ENCODE measurements at places on chromosomes 5 and 9.

- no peak for DNase-seq
Observed at GRCh38 chr5:176853151-176853778, 42.9 kb downstream of the UNC5A start.

DNA sequence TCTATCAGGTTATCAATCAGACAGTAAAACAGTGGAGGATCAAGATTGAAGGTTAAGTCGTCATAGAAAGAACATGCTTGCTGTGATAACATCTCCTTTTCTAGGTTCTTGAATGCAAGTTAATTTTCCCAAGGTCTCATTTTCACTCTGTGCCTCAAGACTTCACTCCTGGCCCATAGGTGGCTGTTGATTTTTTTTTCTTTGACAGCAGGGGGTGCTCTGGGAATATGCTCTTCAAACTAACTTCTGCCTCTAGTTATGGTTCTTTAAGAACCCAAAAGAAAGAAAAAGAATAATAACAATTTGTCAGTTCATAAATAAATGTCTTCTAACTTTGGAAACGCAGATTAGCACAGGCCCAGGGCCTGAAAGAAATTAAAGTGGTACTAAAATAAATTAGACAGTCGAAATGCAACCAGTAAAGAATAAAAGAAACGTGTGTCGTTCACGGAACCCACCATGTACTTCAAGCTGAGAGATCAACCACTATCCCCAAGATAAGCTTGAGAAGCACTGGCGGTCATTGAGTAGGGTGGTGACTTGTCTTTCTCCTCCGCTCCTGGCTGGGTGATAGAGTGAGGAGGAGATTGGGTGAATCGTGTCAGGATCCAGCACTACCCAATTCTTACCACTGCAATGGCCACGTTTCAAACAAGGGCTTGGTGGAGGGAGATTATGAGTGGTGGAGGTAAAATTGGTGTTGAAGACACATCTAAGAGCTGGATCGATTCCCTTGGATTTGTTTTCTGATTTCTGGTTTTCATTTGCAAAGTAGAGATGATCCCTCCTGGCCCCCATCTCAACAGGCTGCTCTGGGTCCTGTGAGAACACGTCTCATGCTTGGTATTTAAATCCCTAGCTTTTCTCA, 93.4 kb upstream of the IRX4 start:
- no peak for DNase-seq

DNA sequence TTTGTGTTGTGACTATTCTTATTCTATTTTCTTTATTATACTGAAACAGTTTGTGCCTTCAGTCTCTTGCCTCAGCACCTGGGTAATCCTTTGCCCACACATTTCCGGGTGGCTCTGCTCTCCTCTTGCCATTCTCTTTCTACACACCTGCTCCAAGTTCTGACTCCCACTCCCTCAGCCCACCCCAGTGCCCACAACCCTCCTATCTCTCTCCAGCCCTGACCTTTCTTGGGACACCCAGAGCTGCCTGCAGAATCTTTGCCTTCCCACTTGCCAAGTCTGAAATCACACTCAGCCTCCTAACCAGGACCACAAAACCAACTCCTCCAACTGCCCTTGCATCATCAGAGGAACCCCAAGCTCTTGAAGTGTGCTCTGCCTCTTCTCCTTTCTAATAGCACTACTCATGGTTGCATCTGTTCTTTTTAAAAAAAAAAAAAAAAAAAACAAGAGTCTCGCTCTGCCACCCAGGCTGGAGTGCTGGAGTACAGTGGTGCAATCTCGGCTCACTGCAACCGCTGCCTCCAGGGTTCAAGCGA, 4.1 kb downstream of the SWI5 start:
- no peak for DNase-seq

DNA sequence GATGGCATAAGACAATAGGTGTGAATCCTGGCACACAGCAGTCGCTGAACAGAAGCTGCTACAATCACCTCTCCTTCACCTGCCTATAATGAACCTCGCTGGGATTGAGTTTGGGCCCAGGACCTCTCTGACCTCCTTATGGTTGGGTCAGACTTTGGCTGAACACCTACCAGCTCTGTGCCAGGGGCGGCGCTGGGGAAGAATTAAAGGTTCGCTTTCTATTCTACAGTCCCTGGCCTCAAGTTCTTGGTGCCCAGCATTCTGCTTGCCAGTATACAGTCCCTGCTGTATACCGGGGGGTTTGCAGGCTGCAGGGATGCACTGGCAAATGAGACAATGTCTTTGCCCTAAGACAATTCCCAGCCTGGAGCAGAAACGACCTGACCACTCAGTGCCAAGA, 895 bp upstream of the STRBP start:
- no peak for DNase-seq

DNA sequence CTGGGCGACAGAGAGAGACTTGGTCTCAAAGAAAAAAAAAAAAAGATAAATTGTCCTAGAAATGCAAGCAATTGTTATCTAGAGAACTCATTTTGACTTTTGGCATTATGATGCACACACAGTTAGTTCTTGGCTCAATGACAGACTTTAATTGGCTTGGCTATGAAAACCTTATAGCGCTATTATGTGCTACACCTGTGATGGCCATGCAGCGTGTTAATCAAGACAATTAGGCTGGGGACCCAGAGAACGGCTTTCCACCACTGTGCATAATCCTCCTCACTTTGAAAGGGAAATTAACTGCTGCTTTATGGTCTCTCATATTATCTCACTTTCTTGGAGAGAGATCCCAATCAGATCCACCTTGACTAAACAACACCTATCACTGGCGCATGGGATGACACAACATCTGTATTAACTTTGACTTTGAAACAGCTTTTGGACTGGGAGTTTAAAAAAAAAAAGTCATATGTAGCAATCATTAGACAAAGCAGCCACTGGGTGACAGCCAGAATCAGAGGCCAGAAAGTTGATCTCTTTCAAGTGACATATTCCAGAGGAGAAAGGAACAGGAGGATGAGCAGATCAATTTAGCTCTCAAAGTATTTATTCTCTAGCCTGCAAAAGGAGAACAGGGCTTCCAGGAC, 132.5 kb downstream of the PPP2R2B start:
- DNase-seq, result no peak

DNA sequence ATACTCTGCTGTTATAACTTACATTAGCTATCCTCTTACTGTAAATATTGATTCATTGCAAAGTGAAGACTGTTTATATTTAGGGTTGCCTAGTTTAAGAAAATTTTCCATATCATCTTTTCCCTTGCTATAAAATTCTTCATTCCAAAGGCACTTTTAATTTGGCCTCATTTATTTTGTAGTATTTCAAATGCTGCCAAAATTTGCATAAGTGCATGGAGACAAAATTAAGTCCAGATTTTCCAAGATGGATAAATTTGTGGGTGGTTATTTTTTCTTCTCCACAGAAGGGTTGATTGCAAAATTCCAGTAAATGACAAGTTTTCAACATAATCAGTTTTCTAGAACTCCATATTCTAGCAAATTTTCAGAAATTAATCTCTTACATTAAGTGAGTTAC, 141.5 kb upstream of the MTAP start:
- peak; percentile 91 for DNase-seq

DNA sequence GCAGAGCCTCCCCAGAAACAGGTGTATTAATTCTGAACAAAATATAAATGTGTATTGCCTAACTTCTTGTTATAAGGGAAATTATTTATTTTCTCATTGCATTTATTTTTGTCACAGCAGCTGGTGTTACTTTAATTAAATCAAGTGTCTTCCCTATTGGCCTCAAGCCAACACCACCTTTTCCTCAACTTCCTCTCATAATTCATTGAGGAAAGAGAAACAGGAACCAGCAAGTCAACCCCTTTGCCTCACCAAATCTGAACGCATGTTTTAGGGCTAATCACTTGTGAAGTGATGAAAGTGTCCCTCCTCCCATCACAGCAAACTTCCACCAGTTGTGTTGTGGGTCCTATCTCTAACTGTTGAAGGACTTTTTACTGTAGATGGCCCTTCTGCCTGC, 73.1 kb downstream of the DIRAS2 start:
- no peak for DNase-seq

DNA sequence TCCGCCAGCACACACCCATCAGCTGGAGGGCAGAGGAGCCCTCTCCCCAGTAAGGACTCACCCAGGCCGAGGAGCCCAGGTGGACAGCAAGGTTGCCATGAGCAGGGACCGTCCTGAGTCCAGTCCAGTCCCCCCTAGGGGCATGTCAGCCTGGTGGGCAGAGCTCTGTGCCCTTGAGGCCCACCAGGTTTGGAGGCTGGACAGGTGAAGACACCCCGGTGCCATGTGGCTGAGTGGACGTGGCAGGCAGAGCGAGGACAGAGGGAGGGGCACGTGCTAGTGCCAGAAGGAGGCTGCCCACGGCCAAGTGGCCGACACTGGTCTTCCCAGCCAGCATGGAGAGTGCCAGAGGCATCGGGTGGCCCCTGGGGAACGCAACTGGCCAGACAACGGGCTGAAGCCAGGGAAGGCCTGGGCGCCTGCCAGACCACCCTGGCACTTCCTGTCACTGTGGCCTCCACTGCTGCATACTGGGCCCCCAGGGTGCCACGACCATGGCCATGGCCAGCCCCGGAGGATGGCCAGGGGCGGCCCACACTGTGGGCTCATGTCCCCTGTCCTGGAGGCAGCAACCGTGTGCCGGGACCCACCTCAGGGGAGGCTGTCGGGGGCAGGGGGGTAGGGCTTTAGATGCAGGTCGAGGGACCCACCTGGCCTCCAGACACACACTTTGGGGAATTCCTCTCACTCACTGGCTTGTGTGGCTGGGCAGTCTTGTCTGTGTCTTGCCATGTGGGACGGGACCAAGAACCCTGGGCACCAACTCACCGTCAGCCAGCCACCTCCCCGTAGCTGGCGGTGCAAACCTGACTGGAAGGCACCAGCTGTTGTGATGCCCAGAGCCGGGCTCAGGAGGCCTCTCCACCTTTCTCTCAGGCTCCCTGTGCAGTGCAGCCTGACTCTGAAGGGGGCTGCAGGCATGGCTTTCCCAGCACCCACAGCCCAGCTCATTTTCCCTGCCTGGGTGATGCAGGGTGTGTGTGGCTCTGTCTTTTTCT, 42.3 kb upstream of the LPCAT1 start:
- peak; percentile 39 for DNase-seq

GRCh38 chr5:169336242-169336641, 35.3 kb upstream of the SLIT3 start:
- DNase-seq, result no peak

GRCh38 chr5:171542525-171543140, 123.2 kb downstream of the FGF18 start:
- DNase-seq, result no peak

GRCh38 chr5:78787783-78788182, 139.2 kb upstream of the LHFPL2 start:
- DNase-seq, result no peak

- DNase-seq, result no peak
Observed at GRCh38 chr5:151204051-151204450, 19.8 kb downstream of the CCDC69 start.

DNA sequence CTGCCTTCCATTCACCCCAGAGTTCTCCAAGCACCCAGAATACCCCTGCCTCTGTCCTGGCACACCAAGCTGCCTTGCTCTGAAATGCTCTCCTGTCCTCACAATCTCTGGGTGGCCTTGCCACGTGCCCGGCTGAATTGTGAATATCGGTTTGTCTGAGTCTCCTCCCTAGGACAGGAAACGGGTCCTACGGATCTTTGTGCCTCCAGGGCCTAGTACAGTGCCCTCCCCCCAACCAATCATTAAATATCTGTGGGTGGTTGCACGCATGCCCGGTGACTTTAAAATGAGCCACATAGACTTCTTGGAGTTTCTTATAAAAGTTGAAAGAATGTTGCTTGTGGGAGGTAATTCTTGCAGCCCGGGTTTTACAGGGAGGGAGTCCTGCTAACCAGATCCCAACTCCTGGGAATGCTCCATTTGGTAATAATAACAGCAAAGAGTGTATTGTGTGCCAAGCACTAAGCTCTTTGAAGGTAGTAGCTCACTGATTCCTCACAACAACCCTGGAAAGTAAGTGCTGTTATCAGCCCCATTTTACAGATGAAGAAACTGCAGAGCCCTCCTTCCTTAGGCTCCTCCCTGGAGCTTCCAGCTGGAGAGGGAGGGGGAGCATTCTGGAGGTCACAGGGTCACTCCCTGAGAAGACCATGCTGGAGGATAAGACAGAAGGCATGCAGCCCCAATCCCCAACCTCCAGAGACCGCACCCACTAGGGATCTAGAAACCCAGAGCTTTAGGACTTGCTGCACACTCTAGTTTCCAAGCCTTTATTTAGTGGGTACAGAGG, 23.4 kb downstream of the URM1 start:
- no peak for DNase-seq

GRCh38 chr5:24226479-24226878, 418.3 kb downstream of the CDH10 start:
- DNase-seq, result no peak

GRCh38 chr5:33843579-33843978, 48.2 kb downstream of the ADAMTS12 start:
- no peak for DNase-seq

- DNase-seq, result no peak
Observed at GRCh38 chr9:29039258-29039657, 1466.0 kb upstream of the C9orf72 start.

DNA sequence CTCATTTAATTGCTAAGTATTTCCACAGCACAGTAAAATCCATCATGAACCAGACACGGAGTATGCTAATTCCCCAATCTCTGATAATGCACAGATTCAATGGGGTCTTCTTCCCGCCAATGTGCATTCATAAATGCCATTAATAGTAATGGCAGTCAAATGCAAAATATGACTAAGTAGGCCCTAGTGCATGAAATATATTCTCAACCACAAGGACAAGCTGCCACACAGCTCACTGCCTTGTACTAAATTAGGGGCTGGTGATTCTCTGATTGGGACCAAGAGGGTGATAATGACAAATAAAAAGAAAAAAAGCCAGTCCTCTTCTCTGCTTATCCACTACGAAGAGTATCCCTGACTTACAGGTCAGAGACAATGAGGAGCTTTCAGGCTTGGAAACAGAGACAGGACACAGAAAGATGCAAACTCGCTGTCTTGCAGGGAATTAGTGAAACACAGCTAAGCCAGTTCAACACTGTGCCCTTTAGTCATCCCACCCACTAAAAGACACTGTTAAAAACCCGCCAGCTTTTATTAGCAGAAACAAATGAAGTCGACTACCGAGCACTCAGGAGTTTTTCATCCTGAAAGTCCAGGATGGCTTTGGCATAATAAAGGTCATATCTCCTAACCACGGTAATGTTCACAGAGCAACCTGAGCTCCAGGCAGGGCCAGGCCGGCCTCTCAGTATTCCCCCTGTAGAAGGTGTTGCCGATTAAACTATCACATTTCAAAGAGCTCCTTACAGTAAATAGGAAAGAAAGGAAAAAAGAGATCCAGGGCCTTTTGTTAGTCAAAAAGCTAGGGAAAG, 148.1 kb downstream of the EBF1 start:
- no peak for DNase-seq

DNA sequence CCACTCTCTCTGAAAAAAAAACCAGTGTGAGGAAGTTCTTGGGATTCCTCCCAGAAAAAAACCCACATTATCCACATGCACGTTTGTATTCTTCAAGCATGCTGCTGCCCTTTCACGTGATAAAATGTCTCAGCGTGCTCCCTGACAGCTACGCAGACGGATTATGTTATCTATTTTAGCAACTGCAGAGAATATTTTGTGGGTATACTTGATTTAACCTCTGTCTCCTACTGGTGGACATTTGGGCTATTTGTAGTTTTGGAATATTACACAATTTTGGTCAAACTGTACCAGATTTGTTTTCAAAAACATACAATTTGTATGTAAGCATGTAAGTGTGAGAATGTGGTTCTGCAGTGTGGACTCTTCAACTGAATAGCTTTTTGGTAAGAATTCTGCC, 10.7 kb downstream of the PRRC2B start:
- DNase-seq, result peak; percentile 57

GRCh38 chr9:15274425-15274824, 32.6 kb downstream of the TTC39B start:
- no peak for DNase-seq

Data from fibroblast of gingiva (primary cell).